SJSA1 (cell line): ENCODE measurements at places on chromosomes 1 and 21. TPM values are rescaled to one million over a fixed set of nuclear protein-coding genes. Genes with fewer than 3 reads are reported as not detected.
A peak's percentile ranks its signal among the peaks of the same experiment; 100 is the strongest.

GRCh38 chr21:42735944-42736343 lies 82.5 kb downstream of the PDE9A start:
- H3K27me3 ChIP-seq: no peaks in the 10 kb centered on the region
- no peak for DNase-seq
- peaks cover 11% of the 10 kb centered on the region for H3K4me1 ChIP-seq
- no peak overlapping the region for H3K4me3 ChIP-seq

GRCh38 chr1:84619383-84620102 lies 45.3 kb upstream of the CTBS start:
- H3K27me3 ChIP-seq: no peaks in the 10 kb centered on the region
- DNase-seq: peak; percentile 52
- peaks cover 20% of the 10 kb centered on the region for H3K4me1 ChIP-seq

GRCh38 chr1:17045634-17046333 lies 8.0 kb downstream of the SDHB start:
- H3K27ac ChIP-seq: no peak overlapping the region
- DNase-seq: no peak
- H3K4me3 ChIP-seq: no peak overlapping the region
- no peaks in the 10 kb centered on the region for H3K27me3 ChIP-seq
- no peaks in the 10 kb centered on the region for H3K4me1 ChIP-seq

GRCh38 chr1:197774466-197775281 lies 606 bp downstream of the DENND1B start:
- H3K4me1 ChIP-seq: peaks cover 36% of the 10 kb centered on the region
- peak; percentile 59 for DNase-seq
- peak overlapping the region; percentile 89 for H3K4me3 ChIP-seq
- H3K27me3 ChIP-seq: no peaks in the 10 kb centered on the region

GRCh38 chr1:79716447-79716846 lies 709.9 kb upstream of the ADGRL4 start:
- no peak overlapping the region for H3K4me3 ChIP-seq
- H3K36me3 ChIP-seq: no peaks in the 10 kb centered on the region
- no peak for DNase-seq
- H3K4me1 ChIP-seq: no peaks in the 10 kb centered on the region
- H3K27ac ChIP-seq: no peak overlapping the region

DNA sequence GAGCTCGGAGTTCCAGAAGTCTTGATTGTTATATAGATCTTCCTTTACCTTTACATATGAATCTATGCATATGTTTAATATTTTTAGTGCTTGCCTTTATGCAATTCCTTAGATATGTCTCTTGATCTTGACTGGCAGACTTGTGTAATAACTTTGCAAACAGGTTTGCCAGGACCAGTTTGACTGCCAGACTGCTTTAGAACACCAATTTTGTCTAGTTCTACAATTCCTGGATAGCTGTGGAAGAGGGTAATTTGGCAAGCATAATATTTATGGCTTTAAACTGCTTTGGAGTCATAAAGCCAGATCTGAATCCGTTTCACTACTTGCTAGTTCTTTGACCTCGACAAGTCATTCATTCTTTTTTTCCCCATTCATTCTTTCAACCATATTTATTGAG lies 250.0 kb downstream of the FAF1 start:
- no peak for DNase-seq
- H3K4me3 ChIP-seq: no peak overlapping the region
- no peak overlapping the region for H3K27ac ChIP-seq
- no peaks in the 10 kb centered on the region for H3K27me3 ChIP-seq

- peak; percentile 88 for DNase-seq
- peaks cover 34% of the 10 kb centered on the region for H3K4me1 ChIP-seq
- H3K27me3 ChIP-seq: no peaks in the 10 kb centered on the region
- no peaks in the 10 kb centered on the region for H3K36me3 ChIP-seq
Observed at GRCh38 chr1:8211883-8212579, 105.9 kb upstream of the SLC45A1 start.

DNA sequence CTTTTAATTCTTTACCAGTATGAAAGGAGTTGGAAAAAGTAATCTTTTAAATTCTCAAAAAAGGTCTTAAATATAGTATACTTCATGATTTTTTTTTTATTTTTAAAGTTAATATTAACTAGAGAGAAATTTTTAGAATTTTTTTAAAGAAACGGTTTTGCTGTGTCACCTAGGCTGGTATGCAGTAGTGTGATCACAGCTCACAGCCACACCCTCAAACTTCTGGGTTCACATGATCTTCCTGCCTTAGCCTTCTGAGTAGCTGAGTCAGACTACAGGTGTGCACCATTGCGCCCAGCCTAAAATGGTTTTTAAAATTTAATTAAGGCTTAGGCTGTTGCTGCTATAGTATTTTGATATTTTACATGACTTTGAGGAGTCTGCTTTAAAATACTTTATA lies 52.4 kb downstream of the TLCD4 start:
- no peak overlapping the region for H3K4me3 ChIP-seq
- H3K27ac ChIP-seq: no peak overlapping the region
- H3K4me1 ChIP-seq: no peaks in the 10 kb centered on the region
- H3K27me3 ChIP-seq: no peaks in the 10 kb centered on the region

DNA sequence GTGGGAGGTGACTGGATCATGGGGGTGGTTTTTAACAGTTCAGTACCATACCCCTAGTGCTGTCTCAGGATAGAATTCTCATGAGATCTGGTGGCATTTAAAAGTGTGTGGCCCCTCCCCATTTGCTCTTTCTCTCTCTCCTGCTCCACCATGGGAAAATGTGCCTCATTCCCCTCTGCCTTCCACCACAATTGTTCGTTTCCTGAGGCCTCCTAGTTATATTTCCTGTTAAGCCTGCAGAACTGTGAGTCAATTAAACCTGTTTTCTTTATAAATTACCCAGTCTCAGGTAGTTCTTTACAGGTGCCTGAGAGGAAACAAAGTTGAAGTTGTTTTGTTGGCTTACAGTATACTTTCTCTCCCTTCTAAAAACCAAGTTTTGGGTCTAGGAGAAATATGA lies 23.1 kb upstream of the SLC22A15 start:
- no peak for DNase-seq
- H3K27ac ChIP-seq: no peak overlapping the region
- H3K4me3 ChIP-seq: no peak overlapping the region
- no peaks in the 10 kb centered on the region for H3K36me3 ChIP-seq
- H3K27me3 ChIP-seq: no peaks in the 10 kb centered on the region

GRCh38 chr1:20847611-20848080 lies 60.5 kb upstream of the HP1BP3 start:
- H3K4me1 ChIP-seq: peaks cover 22% of the 10 kb centered on the region
- H3K4me3 ChIP-seq: no peak overlapping the region
- no peak overlapping the region for H3K27ac ChIP-seq
- no peaks in the 10 kb centered on the region for H3K27me3 ChIP-seq

DNA sequence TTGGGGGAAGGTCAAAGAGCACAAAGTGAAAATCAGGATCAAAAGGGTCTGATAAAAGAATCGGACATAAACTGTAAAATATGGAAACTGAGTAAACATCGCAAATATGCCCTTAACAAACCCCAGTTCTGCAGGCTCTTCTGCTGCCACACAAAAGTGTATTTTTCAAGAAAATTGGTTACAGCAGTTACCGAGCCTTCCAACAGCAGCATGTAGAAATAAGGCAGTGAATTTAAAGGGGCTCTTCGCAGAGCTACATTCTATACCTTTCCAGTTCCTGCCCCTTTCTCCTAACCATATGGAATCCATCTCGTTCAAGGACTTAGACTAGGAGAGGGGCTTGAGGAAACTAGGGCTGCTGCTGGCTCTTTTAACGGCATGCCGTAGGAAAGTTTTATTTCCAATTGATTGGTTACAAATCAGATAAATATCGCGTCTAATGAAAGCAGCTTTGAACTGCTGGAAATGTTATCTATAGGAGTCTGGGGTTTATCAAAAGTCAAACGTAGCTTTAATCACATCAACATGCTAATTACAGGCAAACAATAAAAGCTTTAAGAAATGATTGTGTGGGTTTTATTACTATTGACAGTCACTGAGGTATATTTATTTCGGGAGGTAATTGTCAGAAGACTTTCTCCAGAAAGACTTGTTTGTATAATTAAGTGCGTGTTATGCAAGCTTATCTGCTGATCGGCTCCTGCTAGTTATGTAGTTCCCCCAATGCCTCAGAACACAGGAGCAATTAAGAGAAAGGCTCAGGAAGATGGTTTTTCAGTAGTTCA lies 59.1 kb downstream of the GORAB start:
- H3K4me1 ChIP-seq: no peaks in the 10 kb centered on the region
- H3K36me3 ChIP-seq: no peaks in the 10 kb centered on the region
- no peaks in the 10 kb centered on the region for H3K27me3 ChIP-seq
- no peak overlapping the region for H3K4me3 ChIP-seq

DNA sequence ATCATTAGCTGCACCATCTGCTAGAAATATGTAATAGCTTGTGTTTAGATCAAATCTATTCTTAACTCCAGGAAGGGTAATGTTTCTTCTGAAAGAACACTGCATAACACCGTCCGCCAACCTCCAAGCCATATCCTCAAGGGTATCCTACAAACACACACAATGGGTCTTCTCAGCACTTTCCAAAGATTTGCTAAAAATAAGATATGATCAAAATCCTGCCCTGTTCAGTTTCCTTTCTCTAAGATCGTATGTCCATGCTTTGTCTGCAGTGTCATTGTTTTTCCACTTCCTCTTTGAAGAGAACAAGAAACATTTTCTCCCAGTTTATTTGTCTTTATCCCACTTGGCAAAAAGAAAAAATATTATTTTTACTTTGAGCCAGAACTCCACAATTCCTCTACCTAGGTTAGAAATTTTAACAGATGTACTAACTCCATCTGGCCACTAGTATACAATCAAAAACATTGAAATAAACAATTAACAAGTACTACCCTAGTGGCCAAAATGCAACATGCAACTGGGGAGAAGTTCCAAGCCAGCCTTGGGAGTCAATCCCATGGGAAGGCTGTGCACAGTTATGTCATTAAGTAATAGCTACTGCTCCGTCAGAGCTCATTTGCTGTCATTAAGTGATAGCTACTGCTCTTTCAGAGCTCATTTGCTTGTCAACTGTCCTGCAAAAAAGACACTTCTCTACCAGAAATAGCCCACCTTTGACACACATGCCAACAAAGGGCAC lies 37.8 kb downstream of the FRRS1 start:
- H3K27ac ChIP-seq: peak overlapping the region; percentile 21; the same call in 1 of the 2 replicates
- H3K4me3 ChIP-seq: no peak overlapping the region
- no peaks in the 10 kb centered on the region for H3K27me3 ChIP-seq
- peak; percentile 46 for DNase-seq
- H3K36me3 ChIP-seq: no peaks in the 10 kb centered on the region

GRCh38 chr1:16440470-16441281 lies at the start of gene NECAP2:
Gene NECAP2, plus strand, starts transcription at chr1:16440724. Its CDS starts 38 bp downstream, at chr1:16440762.
- H3K36me3 ChIP-seq: peaks cover 47% of the 10 kb centered on the region
- peak within 1 kb of the TSS; percentile 79 for H3K4me3 ChIP-seq
- DNase-seq: peak; percentile 90
- peak within 1 kb of the TSS; percentile 41 for H3K27ac ChIP-seq
- H3K27me3 ChIP-seq: no peaks in the 10 kb centered on the region
- H3K4me1 ChIP-seq: peaks cover 8% of the 10 kb centered on the region

GRCh38 chr1:199948587-199949280 lies 78.8 kb upstream of the NR5A2 start:
- no peak for DNase-seq
- H3K36me3 ChIP-seq: no peaks in the 10 kb centered on the region
- H3K4me1 ChIP-seq: no peaks in the 10 kb centered on the region

DNA sequence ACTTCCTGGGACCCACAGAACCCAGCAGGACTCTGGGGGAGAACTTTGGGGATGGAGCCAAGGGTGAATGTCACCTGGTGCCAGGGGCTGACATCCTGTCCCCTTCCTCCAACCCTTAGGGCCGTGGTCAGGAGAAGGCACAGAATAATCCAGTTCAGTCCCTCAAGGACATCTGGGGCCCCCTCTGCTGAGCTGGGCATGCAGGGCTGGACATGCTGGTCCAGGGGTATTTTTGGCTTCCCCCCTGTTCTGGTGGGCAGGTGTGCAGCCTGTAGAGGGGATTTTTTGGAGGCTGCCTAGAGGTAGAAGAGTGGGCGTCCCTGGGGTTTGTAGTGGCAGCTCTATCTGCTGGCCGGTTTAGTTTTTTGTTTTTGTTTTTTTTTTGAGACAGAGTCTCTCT lies 3.4 kb upstream of the CROCC start:
- H3K4me1 ChIP-seq: peaks cover 7% of the 10 kb centered on the region; the same call in 1 of the 2 replicates
- peaks cover 3% of the 10 kb centered on the region; the same call in 1 of the 2 replicates for H3K36me3 ChIP-seq
- no peak overlapping the region for H3K4me3 ChIP-seq
- H3K27me3 ChIP-seq: no peaks in the 10 kb centered on the region
- H3K27ac ChIP-seq: no peak overlapping the region
- no peak for DNase-seq

DNA sequence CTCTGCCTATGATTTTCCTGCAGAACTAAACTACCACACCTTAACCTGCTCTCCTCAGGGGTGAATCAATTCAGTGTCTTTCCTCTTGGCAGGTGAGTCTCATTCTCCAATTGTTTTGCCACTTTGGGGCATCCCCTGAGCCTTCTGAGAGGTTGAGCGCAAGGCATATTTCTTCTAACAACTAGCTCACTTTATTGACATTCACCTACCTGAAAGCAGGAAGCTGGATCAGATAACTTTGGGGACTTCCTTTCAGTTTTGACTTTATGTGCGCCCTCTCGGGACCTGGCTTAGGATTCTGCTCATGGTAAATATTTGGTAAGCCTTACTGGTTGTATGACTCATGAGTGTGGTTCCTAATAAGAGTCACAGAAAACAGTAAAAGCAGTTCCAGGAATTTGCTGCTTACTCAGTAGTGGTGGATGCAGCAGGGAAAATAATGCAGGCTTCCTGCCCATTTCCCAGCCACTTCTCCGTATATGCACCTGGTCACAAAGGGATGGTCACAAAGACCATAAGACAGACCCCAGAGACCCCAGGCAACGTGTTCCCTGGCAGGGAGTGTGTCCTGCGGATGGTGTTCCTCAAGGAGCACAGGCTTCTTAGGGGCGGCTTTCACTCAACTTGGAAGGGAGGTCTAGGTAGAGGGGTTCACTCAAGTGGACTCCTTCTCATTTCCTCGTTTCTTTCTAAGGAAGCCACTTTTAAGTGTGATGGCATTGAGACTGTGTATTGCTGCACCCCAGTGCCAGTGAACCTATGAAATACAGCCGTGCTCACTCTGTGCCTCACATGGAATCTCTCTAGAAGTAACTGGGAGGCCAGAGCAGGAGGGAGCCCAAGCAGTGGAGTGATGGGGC lies 22.0 kb upstream of the BATF3 start:
- H3K4me1 ChIP-seq: peaks cover 31% of the 10 kb centered on the region
- no peak overlapping the region for H3K4me3 ChIP-seq
- no peaks in the 10 kb centered on the region for H3K36me3 ChIP-seq
- no peak overlapping the region for H3K27ac ChIP-seq

DNA sequence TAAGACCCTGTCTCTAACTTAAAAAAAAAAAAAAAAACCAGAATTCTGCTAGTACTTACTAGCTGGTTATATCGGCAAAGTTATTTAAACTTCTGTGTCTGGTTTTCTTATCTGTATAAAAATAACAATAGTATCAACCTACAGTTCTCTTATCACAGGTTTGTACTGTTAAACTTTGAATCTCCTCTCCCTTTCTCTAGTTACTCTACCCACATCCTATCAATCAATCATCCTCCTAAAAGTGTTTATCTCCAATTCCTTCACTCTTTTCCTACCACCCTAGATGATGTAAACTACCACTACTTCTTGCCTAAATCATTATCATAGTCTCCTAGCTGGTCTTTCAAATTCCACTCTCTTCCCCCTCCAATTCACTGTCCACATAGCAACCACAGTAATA lies 27.6 kb downstream of the USP33 start:
- H3K27me3 ChIP-seq: no peaks in the 10 kb centered on the region
- peaks cover 36% of the 10 kb centered on the region for H3K36me3 ChIP-seq
- H3K4me1 ChIP-seq: no peaks in the 10 kb centered on the region
- no peak overlapping the region for H3K27ac ChIP-seq

The KRTAP19-1 gene
- not detected in 2 replicates for total RNA-seq

The RNU1-2 gene
- under 0.01 and 294 TPM in 2 replicates for total RNA-seq

The KIRREL1 gene
- total RNA-seq: 83.9 and 123 TPM in 2 replicates

The MCOLN2 gene
- total RNA-seq: 1.4 and 1.9 TPM in 2 replicates

The ILDR2 gene
- 39.4 and 43.5 TPM in 2 replicates for total RNA-seq

The S100A12 gene
- total RNA-seq: not detected in 2 replicates

The TRAPPC10 gene
- total RNA-seq: 29.1 and 30.2 TPM in 2 replicates

The BNIPL gene
- 0.42 and 0.75 TPM in 2 replicates for total RNA-seq

The ZYG11A gene
- total RNA-seq: 1.2 and 2.1 TPM in 2 replicates

The XKR8 gene
- 2.9 and 4.9 TPM in 2 replicates for total RNA-seq

The OPRD1 gene
- total RNA-seq: 0.03 and 0.05 TPM in 2 replicates

The VN1R5 gene
- total RNA-seq: not detected in 2 replicates
